ENCODE measurements at places on chromosomes 2 and 18.

- no peak for DNase-seq
Measured at GRCh38 chr18:42742969-42743368, 372.5 kb downstream of the RIT2 start.

GRCh38 chr2:39881948-39882347 is 102.9 kb upstream of the THUMPD2 start:
- DNase-seq, result no peak

- DNase-seq, result no peak
Measured at GRCh38 chr18:40874233-40874632, 1080.8 kb upstream of the PIK3C3 start.

DNA sequence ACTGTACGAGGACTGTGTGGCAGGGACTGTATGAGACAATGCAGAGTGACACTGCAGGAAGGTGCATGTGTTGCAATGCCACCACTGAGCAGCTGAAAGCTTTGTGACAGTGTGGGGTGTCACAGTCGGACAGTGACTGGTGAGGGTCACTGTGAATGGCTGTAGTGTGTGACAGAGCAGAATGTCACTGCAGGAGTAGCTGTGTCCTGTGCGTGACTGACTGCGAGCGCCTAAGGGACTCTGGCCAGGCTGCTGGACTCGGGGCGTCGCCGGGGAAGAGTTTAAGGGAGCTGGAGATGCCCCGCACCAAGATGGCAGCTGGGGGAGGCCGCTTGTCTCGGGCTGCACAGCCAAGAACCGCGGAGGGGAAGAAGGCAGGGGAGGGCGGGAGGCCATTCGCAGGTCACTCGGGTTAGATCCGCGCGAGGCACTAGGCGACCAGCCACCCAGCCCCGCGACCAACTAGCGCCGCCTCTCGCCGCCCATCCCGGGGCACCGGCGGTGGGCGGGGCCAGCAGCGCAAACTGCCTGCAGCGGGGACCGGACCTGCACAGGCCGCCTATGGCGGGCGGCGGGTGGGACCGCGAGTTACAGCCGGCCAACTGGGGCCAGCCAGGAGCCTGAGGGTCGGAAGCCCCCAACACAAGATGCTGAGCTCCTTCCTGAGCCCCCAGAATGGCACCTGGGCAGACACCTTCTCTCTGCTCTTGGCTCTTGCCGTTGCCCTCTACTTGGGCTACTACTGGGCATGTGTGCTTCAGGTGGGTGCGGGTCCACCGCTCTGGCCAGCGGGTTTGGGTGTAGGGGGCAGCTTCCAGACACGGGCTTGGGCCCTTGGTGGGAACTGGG is at the start of gene ABHD1:
TSS of gene ABHD1 (plus strand) at position 514 of the 849 bp plus-strand sequence. CDS start at position 648, 134 bp downstream.
- DNase-seq, result peak; percentile 8

- DNase-seq, result no peak
Measured at GRCh38 chr2:207394812-207395534, 134.8 kb upstream of the CREB1 start.

DNA sequence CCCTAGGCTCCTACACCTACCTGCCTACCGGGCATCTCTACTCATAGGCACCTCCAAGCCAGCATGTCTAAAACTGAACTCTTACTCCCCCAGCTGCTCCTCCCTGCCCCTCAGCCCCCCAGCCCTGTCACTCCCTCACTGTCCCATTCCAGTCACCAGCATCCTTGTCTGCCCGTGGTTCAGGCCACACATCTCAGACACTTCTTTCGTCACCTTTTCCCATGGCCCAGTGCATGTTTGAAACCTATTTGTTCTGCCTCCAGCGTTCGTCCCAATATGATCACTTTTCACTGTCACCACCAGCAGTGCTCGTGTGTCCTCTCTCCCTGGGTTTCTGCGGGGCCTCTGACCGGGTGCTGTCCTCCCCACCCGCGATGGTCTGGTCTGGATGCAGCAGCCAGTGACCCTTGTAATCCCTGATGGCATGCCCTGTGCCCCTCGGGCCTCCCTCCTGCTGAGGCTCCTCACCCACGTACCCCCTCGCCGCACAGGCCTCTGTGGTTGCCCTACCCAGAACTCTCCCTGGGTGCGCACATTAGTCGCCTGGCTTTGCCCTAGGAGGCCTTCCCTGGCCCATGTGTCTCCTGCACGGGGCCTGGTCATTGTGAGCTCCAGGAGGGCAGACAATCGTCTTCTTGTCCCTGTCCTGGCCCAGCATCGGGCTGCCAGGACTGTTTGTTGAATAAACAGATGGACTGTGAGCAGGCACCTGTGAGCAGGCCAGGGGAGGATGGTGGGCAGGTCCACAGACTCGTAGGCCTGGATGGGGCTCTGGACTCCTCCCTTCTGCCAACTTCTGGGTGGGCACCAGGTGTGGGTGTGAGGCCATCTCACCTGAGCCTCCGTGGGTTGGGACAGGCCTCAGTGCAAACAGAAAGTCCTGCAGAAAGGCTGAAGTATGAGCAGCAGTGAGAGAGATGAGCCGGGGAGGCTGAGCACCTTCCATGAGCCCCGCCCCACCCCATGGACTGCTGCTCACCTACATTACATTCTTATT is 15.5 kb downstream of the LDLRAD4 start:
- DNase-seq, result no peak

DNA sequence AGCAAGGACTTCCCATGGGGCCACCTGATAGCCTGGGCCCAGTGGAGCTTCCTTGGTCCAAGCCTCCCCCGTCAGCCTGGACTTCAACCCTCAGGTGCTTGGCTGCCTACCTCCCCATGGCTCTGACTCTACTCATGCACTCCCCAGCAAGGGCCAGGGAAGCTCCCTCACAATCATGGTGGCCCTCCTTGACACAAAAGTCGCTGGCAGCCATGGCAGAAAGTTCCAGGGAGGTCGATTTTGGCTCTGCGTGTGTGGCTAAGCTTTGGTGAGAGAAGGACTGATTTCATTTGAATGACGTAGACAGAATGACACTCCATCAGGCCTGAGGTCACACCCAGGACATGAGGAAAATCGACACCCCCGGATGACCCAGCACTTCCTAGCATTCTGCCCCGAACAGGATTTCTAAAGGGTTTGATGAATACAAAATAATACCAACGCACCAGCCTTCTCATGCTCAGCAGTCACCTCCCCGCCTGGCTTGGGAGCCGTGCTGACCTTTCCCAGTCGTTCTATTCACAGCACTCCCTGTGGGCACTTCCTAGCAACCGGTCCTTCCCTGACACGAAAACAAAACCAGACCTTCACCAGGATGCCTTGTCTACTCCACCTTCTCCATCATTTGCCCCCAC is 52.7 kb downstream of the LBH start:
- DNase-seq, result no peak

DNA sequence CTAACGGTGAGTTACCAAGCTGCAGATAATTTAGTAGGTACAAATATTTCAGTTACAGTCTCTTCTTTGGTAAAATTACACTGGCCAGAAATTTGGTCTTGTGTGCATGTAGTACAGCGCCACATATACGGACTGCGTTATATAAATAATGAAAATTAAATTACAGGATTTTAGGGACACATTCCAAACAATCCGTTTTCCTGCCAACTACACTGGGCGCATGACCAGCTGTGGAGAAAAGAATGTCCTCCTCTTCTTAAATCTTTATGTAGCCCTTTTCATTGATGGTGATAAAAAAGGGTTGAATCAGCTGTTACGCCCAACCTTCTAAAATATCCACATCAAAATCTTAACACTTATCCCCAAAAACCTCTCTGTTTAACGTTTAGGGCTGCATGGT is 37.5 kb downstream of the TCF4 start:
- no peak for DNase-seq

DNA sequence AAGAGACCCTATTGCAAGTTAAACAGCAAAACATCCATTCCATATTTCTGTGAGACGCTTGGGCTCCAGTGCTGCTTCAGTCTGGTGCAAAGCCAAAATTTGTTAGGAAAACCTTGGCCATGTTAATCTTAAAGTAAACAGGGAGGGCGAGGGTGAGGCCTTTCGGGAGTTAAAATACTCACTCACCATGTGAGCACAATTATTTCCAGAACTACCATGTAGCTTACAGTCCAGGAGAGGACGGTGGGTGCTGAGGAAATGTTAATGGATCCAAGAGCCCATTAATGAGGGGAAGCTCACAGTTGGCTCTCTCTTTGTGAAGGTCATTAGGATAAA is 286.4 kb downstream of the SLC8A1 start:
- DNase-seq, result no peak

DNA sequence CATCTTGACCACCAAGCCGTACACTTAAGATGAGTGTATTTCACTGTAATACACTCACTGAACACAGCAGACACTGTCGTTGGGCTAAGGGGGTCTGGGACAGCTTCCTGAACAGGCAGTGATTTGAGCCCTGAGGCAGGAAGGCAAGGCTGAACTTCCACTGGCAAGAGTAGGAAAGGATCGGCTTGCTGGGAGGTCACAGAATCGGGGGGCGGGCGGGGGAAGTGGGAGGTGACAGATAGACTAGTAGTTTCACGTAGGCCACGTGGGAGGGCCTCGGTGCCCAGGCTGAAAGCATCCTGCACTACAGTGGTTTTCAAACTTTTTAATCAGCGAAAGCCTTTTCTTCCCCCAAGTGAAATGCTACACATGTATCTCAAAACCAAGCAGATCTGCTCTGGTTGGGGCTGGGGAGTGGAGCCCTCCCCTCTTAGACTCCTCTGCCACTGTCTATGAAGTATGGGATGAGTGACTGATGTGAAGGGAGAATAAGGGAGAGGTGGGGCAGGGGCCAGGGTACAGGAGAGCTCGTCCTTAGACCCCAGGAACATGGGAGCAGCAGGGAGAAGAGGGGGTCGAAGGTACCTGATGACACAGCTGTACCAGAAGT is 8.6 kb downstream of the PARD6G start:
- no peak for DNase-seq

DNA sequence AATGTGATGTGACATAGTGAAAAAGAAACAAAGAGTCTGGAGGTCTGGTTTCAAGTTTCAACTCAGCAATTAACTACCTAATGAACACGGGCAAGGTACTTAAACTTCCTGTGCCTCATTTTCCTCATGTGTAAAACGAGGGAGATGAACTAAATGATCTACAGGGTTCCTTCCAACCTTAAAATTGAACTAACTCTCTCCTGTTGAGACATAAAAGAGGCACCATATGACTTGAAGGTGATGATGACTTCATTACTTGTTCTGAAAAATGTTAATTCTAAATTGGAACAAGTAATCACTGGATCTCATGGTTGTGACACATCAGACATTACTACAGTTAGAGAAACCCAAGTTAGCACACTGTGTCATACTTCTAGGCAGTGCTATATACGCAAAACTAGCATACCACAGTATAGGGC is 8.9 kb upstream of the REL start:
- DNase-seq, result no peak

- no peak for DNase-seq
Measured at GRCh38 chr2:216914491-216914890, 54.6 kb upstream of the TNP1 start.

DNA sequence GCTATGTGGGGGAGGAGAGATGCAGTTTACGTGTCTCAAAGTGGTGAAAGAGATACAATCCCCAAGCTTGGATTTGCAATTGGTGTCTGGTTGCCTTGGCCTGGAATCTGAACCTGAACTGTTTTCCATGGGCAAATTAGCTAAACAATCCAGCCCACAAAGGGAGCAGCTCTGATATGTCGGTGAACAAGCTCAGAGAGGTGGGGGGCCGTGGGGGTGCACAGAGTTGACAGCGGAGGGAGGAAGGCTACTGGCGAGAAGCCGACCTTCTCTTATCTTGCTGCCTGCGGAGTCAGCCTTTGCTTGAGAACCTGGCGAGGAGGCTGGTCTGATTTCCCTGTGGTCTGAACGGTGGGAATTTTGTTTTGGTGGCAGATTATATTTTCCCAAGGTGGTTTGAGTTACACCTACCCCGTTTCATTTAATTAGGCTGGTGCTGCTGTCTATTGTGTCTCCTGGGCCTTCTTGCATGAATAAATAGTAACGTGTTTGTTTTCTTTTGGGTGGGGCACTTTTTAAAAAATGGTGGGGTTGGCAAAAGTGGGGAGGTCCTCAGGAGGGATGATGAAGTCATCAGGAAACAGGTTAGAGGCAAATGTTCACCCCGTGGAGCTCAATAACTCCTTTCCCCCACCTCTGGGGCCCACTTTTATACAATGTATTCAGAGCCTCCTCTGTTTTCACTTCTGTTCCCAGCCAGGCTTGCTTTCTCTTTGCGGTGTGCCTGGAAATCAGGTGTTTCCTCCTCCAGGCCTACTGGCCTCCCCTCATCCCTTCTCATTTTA is 80.9 kb upstream of the IGFBP5 start:
- DNase-seq, result no peak

DNA sequence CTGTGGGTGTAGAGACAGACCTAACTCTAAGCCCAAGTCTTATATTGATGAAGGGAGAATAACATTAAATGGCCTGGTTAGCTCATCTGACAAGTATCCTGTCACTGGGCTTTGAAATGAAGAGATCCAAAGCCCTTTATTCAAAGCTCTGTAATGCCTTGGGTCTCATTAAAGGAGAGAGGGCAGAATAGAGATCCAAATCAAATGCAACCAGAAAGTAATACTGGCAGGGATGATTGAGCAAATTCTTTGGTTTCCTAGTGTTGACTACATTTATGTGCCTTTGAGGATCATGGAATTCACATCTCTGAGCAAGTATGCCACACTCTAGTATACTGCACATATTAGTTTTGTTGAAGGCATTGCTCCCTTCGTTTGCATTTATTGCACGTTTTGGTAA is 147.9 kb upstream of the CAVIN2 start:
- DNase-seq, result no peak

DNA sequence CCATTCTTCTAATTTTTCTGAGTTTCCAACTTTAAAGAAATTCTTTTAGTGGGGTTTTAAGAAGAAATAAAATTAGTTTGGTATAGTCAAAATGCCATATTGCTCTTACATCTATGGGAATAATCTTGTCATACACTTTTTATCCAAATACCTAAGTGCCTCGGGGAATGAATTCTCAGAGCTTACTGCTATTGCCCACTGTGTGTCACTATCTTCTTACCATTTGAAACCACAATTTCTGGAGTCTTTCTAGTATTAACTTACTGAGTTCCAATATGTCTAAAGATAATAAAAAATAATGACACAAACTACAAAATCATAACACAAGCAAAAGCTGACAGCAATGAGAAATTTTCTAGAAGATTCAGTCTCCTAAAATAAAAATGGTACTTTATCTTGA is 23.7 kb upstream of the DNAH6 start:
- no peak for DNase-seq

- DNase-seq, result no peak
Measured at GRCh38 chr2:29394311-29394980, 279.2 kb downstream of the CLIP4 start.

DNA sequence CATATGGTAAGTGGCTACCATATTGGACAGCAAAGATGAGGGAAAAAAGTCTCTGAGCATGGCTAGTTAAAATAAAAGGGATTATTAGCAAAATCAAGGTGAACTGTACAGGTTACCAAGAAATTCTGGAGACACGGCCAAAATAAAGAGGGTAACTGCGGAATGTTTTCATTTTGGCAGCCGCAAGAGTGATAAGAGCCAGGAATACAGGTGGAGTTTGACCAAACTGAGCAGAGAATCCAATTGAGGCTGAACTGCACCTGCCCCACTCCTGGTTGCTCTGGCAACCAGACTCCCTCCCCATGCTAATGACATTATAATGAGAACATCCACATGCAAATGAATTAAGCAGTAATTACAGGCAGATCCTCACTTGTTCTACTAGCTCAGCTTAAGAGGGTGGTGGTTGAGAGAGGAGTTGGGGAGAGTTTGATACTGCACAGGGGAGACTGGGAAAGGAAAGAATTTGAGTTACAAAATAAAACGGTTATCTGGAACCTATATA is 18.8 kb upstream of the EPHA4 start:
- peak; percentile 32 for DNase-seq

GRCh38 chr2:207459990-207460757 is 69.6 kb upstream of the CREB1 start:
- DNase-seq, result no peak
